ENCODE measurements at places on chromosomes 2 and 18.

- DNase-seq: no peak
Measured at GRCh38 chr2:80700961-80701360, 396.4 kb upstream of the LRRTM1 start.

GRCh38 chr2:81195774-81196382 is 891.3 kb upstream of the LRRTM1 start:
- DNase-seq: no peak

DNA sequence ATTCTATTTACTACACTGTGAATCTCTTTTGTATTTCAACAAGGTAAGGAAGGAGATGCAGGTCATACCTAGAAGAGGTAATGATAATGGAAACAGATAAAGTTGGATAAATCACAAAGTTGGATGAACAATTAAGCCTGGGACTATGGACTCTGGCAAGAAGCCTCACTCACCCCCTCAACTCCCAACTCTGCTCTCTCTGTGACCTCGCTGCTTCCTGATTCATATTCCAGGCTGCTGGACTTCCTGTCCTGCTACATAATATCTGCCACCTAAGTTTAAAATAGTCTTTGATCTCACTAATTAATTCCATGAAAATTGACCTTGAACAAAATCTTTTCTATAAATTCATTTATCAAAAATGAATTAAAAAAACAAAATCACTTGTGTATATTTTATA is 215.3 kb downstream of the CALCRL start:
- no peak for DNase-seq

DNA sequence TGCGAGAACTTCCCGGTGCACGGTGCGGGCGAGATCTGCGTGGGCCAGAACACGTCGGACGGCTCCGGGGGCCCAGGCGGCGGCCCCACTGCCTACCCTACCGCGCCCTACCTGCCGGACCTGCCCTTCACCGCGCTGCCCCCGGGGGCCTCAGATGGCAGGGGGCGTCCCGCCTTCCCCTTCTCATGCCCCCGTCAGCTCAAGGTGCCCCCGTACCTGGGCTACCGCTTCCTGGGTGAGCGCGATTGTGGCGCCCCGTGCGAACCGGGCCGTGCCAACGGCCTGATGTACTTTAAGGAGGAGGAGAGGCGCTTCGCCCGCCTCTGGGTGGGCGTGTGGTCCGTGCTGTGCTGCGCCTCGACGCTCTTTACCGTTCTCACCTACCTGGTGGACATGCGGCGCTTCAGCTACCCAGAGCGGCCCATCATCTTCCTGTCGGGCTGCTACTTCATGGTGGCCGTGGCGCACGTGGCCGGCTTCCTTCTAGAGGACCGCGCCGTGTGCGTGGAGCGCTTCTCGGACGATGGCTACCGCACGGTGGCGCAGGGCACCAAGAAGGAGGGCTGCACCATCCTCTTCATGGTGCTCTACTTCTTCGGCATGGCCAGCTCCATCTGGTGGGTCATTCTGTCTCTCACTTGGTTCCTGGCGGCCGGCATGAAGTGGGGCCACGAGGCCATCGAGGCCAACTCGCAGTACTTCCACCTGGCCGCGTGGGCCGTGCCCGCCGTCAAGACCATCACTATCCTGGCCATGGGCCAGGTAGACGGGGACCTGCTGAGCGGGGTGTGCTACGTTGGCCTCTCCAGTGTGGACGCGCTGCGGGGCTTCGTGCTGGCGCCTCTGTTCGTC is 1.7 kb downstream of the FZD7 start:
- no peak for DNase-seq

GRCh38 chr2:167843657-167844056 is 403.7 kb downstream of the STK39 start:
- no peak for DNase-seq

GRCh38 chr2:238523158-238524110 is 96.7 kb downstream of the ASB1 start:
- no peak for DNase-seq

- DNase-seq: no peak
Measured at GRCh38 chr2:215677481-215677880, 241.6 kb upstream of the FN1 start.

GRCh38 chr2:117553448-117553847 is 261.0 kb upstream of the DDX18 start:
- no peak for DNase-seq

- no peak for DNase-seq
Measured at GRCh38 chr2:11213090-11213638, 57.9 kb downstream of the SLC66A3 start.

- peak; percentile 77 for DNase-seq
Measured at GRCh38 chr2:200373973-200374416, 67.5 kb downstream of the SPATS2L start.

DNA sequence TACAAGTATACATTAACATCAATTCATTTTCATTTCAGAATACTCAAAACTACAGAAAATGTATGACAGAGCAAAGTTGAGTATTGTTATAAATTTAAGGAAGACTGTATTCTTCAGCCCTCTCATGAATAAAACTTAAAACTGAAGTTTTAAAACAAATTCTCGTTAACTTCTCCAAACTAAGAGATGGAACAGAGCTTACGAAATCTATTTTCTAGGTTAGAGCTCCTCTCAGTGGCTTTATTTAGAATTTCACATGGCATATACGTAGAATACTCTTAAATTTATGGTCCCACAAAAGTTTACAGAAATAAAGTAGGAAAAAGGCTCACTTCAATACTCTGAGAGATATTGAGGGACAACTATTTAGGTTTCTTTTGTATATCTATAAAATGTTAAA is 612.1 kb downstream of the KCNJ3 start:
- peak; percentile 60 for DNase-seq

- DNase-seq: no peak
Measured at GRCh38 chr18:9117980-9118841, 15.7 kb downstream of the NDUFV2 start.

GRCh38 chr2:231930593-231931281 is 4.5 kb upstream of the NPPC start:
- DNase-seq: no peak

DNA sequence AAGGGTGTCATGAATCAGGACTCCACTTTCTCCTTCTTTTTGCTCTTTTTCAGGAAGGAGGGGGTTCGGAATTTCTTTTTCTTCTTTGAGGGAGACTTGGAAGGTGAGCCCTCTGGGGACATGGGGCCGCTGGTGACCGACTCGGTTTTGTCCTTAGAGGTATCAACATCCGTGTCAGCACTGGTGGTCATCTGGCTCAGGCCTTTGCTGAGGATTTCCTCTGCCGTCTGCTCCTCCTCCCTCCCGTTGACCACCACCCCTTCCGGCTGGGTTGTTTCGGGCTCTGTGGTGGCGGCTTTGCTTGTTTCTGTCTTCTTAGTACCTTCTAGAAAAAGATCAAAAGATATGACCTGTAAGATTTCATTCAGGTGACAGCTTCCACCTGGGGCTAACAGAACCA is 104.6 kb downstream of the ADD2 start:
- DNase-seq: no peak

- DNase-seq: no peak
Measured at GRCh38 chr2:228624733-228625132, 443.2 kb upstream of the SPHKAP start.

- no peak for DNase-seq
Measured at GRCh38 chr2:96534701-96535181, 1.8 kb upstream of the ARID5A start.

GRCh38 chr2:142872882-142873724 is 4.4 kb upstream of the KYNU start:
- DNase-seq: no peak

DNA sequence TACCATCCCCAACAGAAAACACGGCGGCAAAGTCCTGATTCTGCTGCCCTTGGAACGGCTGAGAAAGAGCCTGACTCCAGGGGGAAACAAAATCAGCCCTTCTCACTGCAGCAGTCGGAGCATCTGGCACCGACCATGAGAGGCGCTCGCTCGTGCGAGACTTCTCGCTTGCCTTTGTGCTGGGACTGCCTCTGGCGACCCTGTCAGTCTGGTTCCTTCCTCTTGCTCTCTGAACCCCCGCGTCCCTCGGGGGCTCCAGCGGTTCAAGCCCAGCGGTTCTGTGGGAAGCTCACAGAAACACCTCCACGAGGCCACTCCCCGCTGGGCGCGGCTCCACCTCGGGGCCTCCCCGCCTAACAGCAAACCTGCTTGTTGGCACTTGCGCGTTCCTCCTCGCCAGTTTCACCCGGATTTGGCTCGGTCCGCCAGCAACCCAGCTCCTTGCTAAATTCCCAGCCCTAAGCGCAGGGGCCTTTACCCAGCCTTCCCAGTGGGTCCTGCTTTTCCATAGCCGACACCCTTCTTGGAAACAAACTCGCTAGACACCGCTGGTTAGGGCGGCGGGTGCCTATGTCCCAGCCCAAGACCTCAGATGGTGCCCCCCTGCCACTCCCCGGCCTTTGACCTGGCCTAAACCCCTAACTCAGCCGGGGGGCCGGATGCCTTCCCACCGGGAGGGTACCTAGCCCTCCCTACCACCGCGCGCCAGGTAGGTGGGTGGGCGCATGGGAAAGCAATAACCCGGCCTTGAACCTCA is 2.2 kb downstream of the RND3 start:
- DNase-seq: peak; percentile 75

GRCh38 chr2:156897548-156897947 is 360.0 kb upstream of the GALNT5 start:
- DNase-seq: no peak

- DNase-seq: no peak
Measured at GRCh38 chr2:110816404-110817365, 84.3 kb downstream of the ACOXL start.

GRCh38 chr2:98771721-98772524 is 41.0 kb upstream of the MGAT4A start:
- no peak for DNase-seq

DNA sequence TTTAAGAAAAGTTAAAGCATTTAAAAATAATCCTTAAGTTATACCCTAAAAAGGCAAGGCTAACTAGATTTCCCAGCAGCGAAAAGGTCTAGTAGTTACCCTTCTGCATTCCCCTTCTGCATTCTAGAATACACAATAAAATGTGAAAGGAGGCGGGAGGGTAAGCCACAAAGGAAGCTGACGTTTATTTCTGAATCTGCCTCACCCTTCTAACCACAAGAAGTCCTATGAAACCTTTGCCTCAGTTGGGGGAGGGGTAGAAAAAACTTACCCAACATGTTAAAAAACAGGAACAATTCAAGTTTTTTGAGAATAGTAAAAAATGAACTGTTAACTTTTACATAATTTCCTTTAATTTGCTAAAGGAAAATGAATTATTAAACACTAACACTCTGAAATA is 11.3 kb downstream of the STK17B start:
- DNase-seq: peak; percentile 88

DNA sequence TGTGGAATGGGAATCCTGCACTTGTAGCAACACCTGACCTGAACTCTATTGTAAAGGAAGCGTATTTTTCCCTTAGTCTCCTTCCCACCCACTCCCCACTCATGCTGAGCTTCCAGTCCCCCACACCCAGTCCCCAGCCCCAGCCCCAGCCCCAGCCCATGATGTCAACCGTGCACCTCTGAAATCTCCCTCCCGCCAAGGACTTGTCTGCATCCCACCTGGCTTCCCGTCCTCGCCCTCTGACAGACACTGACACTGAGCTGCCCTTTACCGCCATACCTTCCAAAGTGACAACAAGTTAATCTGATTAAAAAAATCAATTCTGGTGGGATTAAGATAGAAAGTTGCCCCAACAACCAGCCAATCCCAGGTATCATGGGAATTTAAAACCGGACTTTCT is 213.6 kb upstream of the CELF4 start:
- no peak for DNase-seq

GRCh38 chr2:171480908-171481307 is 41.4 kb upstream of the CYBRD1 start:
- no peak for DNase-seq

DNA sequence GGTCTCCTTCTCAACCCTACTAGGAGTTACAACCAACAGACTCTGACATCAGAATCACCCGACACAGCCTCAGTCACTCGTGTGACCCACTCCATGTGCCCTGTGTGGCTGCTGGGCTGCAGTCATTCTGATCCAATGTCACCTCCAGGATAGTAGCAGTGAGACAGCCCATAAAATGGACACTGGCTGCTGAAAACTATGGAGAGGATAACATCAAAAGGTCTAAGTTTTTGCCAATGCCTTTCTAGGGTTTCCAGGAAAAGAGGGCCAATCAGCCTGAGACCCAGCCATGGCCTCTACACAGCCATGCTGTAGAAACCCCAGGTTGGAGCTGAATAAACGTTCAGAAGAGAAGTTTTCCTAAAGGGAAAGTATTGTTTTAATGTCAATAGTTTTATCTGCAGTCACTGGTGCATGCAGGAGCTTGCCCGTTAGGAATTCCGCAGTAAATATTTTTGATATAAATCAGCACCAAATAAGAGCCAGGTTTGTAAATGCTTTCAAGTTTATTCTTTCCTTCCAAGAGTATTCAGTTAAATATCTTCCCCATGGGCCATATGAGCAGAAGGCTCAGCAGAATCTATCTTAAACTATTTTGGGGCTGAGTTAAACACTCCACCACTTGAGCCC is 92.2 kb upstream of the PID1 start:
- DNase-seq: no peak

DNA sequence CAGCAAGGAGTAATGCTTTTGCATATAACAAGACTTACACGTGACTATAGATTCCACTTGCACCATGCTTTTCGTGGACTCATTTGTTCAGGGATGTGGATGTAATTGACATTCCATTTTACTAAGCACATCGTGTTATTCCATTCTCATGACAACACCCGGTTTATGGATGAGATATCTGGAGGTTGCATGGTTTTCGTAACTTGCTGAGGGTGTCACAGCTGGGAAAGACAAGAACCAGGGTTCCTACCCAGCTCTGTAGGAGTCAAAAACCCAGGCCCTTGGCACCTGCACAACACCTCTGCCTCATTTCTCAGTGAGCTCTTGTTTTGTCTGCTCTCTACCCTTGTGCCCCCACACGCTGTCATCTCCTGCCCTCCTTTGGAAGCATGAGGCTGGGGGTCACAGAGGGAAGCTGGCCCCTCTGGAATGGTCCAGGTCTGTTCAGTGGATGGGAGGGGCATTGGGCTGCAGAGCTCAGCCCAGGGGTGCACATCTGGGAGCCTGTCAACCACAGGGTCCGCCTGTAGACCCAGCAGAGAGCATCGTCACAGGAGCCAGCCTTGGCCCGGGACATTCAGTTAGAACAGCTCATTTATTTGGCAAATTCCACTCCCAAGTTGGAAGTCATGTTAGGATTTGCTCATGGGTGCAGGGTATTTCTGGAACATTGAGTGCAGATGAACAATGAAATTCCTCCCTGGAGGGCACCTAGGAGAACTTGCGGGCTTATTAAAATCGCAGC is 120.1 kb upstream of the TWIST2 start:
- DNase-seq: no peak

DNA sequence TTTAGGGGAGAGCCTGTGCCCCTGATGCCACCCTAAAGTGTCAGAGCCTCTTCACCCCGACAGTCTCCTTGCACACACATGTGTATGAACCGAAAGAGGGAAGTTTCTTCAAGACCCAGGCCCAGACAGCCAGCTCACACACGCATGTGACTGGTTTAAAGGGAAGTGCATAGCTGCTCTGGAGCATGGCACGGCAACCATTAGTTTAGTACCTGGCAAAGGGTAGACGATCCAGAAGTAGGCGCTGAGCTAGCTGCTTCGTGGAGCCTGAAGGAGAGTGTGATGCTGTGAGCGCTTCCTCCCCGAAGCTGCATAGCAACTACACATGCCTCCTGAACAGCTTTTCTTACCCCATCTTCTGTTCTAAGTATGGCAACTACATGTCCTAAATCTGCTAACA is 91.7 kb downstream of the ZCCHC2 start:
- no peak for DNase-seq

GRCh38 chr2:219252900-219253752 is at the start of gene TUBA4B:
Gene TUBA4B (plus strand): TSS chr2:219253243. CDS start chr2:219253408, 165 bp downstream.
- peak; percentile 56 for DNase-seq

All from ACHN (cell line).